ENCODE measurements at places on chromosomes 6 and 20.

- DNase-seq: no peak
Observed at GRCh38 chr6:8383584-8383983, 51.8 kb downstream of the SLC35B3 start.

GRCh38 chr6:16717275-16717942 is 43.9 kb downstream of the ATXN1 start:
- no peak for DNase-seq

GRCh38 chr20:47677635-47678453 is 107.4 kb downstream of the SULF2 start:
- peak; percentile 27 for DNase-seq

DNA sequence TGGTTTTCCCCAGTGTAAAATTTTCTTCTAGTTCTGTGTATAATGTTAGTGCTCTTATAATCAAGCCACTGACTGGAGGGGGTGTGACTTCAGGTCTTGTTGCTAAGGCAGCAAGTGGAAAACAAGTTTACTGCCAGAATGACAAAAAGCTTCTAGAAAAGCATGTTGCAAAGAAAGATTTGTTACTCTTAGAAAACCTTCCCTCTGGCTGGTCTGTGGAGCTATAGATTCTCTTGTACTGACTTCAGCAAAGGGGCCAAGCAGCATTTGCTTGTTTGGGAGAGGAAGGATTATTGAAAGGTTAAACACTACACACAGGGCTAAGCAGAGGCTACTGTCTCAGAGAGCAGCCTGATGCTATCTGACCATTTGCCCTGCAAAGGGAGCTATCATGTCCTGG is 288.8 kb downstream of the BTBD9 start:
- DNase-seq: no peak

DNA sequence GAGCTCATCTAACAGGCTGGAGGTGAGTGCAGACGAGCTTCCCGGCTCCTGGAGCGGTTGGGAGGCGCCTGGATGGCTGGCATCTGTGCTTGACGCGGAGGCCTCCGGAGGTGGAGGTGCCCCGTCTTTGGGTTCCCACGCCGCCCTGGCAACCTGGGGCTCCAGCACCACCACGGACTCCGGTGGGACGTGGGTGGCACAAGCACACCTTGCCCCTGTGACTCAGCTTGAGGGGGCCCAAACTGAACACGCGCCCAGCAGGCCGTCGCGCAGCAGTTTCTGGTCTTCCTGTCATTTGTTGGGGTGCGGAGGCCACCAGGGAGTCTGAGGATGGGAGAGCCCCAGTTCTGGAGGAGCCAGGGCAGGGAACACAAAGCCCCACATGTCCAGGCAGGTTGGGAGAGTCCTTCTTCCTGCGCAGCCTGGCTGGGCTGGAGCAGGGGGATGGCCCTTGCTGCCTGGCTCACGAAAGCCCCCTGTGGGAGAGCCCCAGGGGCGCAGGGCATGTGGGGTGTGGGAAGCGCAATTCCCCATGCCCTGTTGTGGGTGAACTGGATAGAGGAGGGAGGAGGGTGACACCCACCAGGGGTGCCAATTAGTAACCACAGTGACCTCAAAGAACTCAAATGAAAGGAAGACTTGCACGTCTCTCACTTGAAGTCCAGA is 1378.6 kb upstream of the DEFB115 start:
- DNase-seq: no peak

DNA sequence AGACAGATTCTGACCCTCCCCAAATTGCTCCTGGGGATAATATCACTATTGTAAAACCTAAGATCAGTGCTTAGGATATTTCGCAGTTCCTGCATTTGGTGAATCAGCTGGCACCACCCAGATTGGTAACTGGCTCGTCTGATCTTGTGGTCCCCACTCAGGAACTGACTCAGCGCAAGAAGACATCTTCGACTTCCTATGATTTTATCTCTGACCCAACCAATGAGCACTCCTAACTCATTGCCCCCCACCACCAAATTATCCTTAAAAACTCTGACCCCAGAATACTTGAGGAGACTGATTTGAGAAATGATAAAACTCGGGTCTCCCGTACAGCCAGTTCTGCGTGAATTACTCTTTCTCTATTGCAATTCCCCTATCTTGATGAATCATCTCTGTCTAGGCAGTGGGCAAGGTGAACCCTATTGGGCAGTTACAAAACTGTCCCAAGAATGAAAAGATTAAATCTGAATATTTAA is 55.7 kb upstream of the PRND start:
- DNase-seq: no peak

GRCh38 chr6:140708441-140708840 is 1334.0 kb upstream of the CITED2 start:
- DNase-seq: peak; percentile 2

- DNase-seq: no peak
Observed at GRCh38 chr20:32473231-32474008, 111.7 kb downstream of the NOL4L start.

Data from COLO829 (cell line).